ENCODE measurements at places on chromosomes 1 and 21.
A peak's percentile ranks its signal among the peaks of the same experiment; 100 is the strongest.

DNA sequence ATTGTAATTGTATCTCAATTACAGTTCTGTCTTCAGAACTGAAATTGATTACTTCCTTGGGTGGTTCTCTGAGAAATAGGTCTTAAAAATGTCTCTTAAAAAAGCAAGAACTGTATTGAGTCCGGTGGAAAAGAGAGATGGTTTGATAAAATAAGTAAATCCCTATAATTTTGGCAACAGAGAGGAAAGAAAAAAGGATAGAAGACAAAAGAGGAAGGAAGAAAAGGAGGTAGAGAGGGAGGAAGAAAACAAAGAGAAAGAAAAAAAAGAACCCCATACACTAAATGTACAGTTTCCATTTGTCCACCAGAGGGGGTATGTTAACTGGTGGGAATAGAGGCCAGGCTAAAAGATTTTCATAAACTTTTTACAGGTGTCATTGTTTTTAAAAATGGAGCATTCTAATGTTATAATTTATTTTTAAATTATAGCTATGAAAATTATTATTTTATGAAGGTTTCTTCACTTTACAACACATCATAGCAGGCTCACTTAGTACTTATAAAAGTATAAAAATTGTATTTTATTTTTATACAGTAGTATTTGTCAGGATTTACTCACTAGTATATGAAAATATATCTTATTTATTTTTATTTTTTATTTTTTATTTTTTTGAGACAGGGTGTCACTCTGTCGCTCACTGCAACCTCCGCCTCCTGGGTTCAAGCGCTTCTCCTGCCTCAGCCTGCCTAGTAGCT, 2.1 kb upstream of the UBE2T start:
- DNase-seq: peak; percentile 46

- no peak for DNase-seq
Observed at GRCh38 chr1:162886705-162887104, 25.7 kb upstream of the CCDC190 start.

GRCh38 chr1:162131400-162132321, 62.2 kb downstream of the NOS1AP start:
- DNase-seq: no peak

DNA sequence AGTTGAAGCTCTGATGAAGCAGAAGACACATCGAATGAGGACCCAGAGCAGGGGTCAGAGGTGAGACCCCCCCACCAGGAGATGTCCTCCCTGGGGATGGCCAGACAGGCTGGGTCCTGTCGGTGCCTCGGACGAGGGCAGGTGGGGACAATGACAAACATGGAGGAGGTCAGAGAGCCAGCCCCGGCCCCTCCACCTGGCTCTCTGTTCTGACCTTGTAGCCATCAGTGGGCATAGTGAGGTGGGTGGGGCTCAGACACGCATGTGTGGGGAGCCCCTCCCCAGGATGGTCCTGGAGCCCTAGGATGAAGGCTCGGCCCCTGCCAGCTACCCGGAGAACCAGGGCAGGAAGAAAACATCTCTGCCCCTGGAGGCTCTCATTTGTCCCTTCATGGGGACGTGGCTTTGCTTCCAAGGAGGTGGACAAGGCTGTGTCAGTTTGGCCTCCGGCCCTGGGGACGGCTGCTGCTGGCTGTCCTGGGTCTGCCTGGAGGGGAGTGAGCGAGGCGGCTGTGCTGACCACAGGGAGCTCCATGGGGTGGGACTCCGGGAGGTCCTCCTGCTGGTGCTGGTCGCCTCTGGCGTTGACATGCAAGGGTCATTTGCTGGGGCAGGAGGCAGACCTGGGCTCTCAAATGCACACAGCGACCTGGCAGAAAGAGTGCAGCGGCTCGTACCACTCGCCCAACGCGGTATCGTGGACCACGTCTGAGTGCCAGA, 2.6 kb downstream of the KRTAP10-6 start:
- no peak for DNase-seq

DNA sequence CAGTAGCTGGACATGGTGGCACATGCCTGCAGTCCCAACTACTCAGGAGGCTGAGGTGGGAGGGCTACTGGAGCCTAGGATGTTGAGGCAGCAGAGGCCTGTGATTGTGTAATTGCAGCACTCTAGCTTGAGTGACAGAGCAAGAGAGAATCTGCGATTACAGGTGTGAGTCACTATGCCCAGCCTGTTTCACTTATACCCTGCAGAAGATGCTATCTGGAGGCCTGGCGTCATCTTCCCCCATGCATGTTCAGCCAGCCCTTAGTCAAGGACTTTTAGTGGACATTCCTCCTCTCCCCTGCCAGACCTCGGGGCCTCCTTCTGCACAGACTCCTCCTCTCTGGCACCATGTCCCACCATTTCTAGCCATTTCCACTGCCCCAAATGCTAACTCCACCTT, 36.3 kb upstream of the RCC2 start:
- peak; percentile 80 for DNase-seq

GRCh38 chr1:204254031-204254661, 40.4 kb upstream of the GOLT1A start:
- peak; percentile 85 for DNase-seq

All from AG10803 (cell line).